Large intestine (tissue), 12 donors: ENCODE measurements at places on chromosomes 11 and 22. TPM values are rescaled to one million over a fixed set of nuclear protein-coding genes. Genes with fewer than 3 reads are reported as not detected.

DNA sequence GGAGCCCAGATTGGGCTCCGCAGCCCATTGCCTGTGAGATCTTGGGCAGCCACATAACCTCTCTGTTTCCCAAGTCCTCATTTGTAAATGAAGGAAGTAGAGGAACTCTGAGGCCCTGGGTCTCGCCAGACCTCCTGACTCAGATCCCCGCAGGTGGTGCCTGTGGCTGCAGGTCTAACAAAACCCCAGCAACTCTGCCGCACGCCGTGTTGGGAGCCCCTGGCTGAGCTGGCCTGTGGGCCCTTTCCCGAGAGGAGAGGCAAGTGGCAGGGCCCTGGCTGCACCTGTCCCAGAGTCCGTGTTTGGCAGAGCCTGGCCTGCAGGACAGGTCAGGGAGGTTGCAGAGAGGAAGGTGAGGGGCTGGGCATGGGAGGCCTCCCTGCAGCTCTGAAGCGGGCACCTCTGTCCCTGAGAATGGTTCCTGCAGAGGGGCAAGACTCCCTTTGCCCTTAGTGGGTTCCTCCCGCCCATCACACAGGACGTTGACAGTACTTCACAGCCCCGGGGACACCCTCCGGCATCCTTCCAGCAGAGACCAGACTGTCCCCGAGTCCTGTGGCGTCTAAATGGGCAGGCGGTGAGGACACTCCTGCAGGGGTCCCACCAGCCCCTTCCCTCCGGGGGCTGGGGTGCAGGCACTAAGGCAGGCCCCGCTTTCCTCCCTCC, 67.7 kb downstream of the ARHGAP8 start:
- H3K4me1 ChIP-seq, result no peaks in the 10 kb centered on the region
- H3K27me3 ChIP-seq, result no peaks in the 10 kb centered on the region
- no peak overlapping the region for H3K4me3 ChIP-seq
- no peak overlapping the region for H3K27ac ChIP-seq
- no peak for DNase-seq

ZBTB16 gene
- 2.8 TPM for polyA plus RNA-seq

GRCh38 chr11:1138097-1138496, 19.7 kb upstream of the MUC5AC start:
- no peak overlapping the region for H3K4me3 ChIP-seq
- no peaks in the 10 kb centered on the region for H3K27me3 ChIP-seq
- H3K4me1 ChIP-seq, result peaks cover 7% of the 10 kb centered on the region
- DNase-seq, result no peak
- H3K27ac ChIP-seq, result no peak overlapping the region
- no peaks in the 10 kb centered on the region for H3K36me3 ChIP-seq

GRCh38 chr11:10147195-10147594, 146.8 kb downstream of the SBF2 start:
- no peaks in the 10 kb centered on the region for H3K4me1 ChIP-seq
- no peak overlapping the region for H3K27ac ChIP-seq
- DNase-seq, result no peak

DNA sequence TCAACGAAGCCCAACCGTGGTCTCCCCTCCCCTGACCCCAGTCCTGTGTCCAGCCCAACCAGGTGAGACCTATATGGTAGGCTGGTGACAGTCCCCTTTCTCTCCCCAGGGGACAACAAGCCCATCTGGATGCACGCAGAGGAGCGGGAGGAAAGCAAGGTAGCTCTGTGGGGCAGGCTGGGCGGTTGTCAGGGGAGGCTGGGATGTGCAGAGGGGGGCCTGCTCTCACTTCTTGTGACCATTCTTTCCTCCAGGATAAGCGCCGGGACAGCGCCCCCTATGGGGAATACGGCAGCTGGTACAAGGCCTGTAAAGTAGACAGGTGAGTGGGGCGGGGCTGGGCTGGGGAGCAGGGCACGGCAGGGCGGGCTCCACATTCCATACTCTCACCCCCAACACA, 3.5 kb upstream of the RAB1B start:
- H3K27ac ChIP-seq, result no peak overlapping the region
- no peak overlapping the region for H3K4me3 ChIP-seq
- H3K4me1 ChIP-seq, result peaks cover 14% of the 10 kb centered on the region
- DNase-seq, result no peak
- H3K27me3 ChIP-seq, result no peaks in the 10 kb centered on the region
- H3K36me3 ChIP-seq, result peaks cover 37% of the 10 kb centered on the region

ANAPC15 gene
- 34.5 TPM for polyA plus RNA-seq

- no peak for DNase-seq
- no peak overlapping the region for H3K27ac ChIP-seq
- H3K4me1 ChIP-seq, result peaks cover 5% of the 10 kb centered on the region
- H3K4me3 ChIP-seq, result no peak overlapping the region
Measured at GRCh38 chr22:35534091-35534490, 6.5 kb upstream of the RASD2 start.

B4GAT1 gene
- polyA plus RNA-seq, result 31.0 TPM
